Skeletal muscle cell (primary cell): ENCODE measurements at places on chromosomes 11 and 22.

- no peak for DNase-seq
These were observed at the start of gene TCIRG1 for GRCh38 chr11:68038718-68039525. TCIRG1 (plus strand) TSS chr11:68039025; CDS start chr11:68041272, 2,247 bp downstream.

- no peak for DNase-seq
These were observed 42.1 kb upstream of the MYEOV start for GRCh38 chr11:69251639-69252489.

- no peak for DNase-seq
These were observed 44.8 kb downstream of the MMP20 start for GRCh38 chr11:102580185-102580951.

- DNase-seq = no peak
These were observed 877.1 kb upstream of the CNTN5 start for GRCh38 chr11:98143661-98144060.

- no peak for DNase-seq
These were observed 697.6 kb downstream of the KCNA4 start for GRCh38 chr11:29319210-29319609.

GRCh38 chr11:110219006-110219785, 77.2 kb downstream of the RDX start:
- DNase-seq = no peak

DNA sequence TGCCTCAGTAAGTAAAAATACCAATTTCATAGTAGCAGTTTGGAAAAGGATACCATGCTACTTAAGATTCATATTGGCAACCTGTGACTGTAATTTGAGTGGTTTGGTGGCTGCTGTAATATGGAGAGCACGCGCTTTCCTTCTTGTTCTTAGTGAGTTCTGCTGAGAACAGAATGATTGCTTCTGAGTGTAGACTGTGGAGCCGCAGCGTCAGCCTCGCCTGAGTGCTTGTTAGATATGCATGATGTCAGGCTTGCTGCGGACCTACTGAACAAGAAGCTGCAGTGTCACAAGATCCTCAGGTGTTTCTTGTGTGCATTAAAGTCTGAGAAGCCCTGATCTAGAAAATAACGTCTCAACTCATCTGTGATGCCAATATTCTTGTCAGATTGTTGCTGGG, 143.2 kb downstream of the ARHGAP42 start:
- no peak for DNase-seq

DNA sequence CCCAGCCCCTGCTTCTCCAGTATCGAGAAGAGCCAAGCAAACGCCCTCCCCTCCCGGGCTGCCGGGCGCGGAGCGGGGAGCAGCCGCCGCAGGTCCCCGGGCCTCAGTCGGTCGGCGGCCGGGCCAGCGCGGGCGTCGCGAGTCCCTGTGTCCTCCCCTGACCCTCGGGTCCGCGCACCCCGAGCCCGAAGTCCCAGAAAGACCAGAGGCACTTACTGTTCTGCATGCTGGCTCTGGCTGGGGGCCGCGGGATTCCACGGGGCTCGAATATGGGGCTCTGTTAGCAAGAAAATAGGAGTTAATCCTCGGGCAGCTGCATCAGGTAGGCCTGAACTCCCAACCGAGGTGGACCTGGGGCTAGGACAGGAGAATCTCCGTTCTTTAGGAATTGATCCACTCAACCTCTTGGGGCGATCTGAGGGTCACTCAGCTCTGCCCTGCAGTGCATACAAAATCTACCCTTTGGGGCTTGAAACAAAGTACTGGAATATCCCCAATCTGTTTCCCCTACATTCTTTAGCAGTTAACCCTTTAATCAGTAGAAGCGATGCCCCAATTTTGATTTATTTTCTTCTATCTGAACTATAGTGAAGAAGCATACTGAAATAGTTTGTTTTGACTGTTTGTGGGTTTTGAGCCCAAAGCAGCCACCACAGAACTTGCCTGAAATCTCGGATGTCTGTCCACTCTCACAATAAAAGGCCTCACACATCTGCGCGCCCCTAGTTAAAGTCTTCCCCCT, 4.8 kb downstream of the PAX6 start:
- no peak for DNase-seq

DNA sequence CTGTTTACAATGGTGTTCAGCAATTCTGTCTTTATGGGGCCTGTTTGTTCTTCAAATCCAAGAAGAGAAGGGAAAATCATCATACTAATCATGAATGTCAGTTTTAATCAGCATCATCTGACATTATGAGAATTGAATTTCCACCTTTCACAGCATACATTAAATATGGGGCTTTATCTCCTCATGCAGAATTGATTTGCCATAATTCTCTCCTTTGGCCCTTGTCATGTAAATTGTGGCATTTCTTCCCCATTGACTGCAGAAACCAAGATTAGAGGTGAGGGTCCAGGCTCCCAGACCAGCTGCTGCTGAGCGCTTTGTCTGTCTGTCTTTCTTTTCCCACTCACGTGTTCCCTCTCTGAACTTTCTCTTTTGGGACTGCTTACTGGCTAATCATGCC, 232.1 kb upstream of the NAV2 start:
- no peak for DNase-seq

DNA sequence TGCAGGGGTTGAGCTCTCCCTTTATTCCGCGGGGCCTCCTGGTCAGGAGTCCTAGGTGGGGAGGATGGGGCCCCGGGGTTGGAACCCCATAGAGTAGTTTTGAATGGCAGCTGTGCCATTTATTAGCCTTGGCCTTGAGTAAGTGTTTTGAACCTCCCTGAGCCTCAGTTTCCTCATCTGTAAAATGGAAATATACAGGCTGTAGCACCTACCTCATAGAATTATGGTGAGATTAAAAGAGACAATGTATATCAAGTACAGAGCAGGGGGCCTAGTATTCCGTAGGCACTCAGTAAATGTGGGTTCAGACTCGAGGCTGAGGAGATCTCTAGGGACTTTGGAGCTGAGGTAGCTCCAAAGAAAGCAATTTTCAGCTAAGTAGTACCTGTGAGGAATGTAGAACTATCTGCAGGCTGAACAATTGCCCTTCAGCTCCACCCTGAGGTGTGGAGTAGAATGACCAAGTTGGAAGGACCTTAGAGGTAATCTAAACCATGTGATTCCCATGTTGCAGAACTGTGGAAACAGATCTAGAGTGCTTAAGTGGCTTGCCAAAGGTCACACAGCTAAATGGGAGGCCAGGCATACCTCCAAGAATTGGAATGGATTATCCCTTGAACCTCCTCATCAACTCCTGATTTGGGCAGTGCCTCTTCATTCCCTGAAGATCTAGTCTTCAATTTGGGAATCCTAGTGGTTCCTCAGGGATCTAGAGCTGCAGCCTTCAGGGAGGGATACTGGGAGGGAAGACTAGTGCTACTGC, 682 bp downstream of the PGAP2 start:
- no peak for DNase-seq

DNA sequence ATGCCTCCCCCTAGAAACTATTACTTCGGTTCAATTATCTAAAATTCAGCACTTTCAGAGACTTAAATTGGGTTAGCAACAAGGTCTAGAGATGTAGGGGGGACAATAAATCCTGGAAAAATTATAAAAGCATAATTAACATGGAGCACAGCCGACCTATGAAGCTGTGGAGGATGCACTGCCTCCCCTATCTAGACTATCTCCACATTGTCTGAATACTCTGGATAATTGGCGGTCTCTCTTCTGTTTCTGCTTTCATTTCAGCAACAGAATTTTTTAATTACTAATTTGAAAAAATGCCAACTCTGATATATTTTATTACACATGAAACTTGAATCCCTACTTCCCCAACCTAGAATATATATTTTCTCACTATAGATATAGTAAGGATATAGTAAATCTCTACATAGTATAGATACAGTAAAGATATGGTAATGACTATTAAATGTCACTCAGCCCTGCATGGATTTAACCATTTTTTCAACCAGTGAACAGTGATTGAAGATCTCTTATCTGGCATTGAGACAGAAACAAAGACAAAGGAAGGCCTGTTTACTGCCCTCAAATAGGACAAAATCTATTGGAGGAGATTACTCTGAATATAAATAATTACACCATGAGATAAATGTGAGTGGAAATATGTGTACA, 157.6 kb downstream of the BLID start:
- no peak for DNase-seq

DNA sequence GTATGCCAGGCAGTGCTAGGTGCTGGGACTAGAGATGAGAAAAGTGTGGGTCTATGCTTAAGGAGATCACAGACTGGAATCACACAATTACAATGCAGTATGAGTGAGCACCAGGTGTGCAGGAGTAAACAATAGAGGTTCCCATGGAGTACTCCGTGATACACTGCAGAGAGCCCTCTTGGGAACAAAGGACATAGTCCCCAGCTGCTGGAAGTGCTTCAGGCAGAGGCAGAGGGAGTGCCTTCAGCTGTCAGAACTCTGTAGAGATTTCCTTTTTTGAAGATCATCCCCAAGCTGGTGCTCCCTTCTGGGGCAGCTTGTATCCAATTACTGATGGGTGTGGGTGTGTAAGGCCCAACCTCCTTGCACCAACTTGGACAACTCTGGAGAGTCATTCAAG, 143.5 kb upstream of the PLET1 start:
- DNase-seq = no peak

DNA sequence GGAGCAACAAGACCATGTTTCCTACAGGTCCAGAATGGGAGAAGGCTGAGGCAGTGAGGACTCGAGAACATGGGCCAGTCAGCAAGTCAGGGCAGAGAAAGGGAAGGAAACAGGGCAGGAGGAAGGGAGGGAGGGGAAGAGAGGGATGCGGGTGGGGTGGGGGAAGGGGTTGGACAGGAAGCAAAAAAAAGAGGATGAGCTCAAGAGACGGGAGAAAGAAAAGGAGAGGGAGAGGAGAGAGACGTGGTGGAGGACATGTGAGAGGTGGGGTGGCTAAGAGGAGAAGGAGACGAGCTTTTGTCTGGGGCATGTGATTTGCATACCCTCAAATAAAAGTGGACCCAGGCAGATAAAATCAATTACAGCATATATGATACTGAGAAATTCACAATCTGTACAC, 389.5 kb upstream of the B3GAT1 start:
- DNase-seq = no peak

DNA sequence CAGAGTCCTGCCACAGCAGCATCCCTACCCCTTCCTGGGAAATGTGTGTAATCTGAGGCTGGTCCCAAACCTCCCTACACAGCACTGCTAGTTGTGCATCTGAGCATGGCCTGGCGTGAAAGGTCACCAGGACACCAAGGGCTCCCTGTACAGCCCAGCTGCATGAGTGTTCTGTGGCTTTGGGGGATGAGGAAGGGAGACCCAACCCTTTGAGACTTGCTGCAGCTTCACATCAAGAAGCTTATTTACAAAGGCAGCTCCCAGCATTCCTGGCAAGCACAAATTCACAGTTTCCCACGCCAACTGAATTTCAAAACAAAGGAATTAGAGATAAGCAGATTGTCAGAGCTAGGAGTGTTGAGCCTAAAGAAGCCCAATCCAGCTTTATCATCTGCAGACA, 32.2 kb downstream of the CSNK2A3 start:
- DNase-seq = no peak

- DNase-seq = no peak
These were observed 55.7 kb downstream of the FAM168A start for GRCh38 chr11:73542175-73542574.

DNA sequence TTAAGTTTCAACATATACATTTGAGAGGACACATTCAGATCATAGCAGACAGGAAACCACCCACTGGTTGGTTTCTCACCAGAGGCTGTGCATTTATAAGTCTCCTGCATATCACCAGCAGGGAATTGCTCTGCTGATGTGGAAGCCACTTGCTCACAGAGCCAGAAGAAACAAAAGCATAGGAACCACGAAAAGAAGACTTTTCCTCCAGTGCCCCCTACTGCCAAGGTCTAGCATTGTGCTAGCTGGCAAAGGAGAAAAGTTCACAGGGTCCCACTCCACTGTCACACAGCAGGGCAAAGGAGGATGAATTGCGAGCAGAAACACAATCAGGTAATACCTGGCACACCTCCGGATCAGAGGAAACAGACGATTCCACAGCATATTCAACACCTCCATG, 28.9 kb upstream of the ISX start:
- DNase-seq = no peak
